Left renal cortex interstitium (tissue), 4 donors: ENCODE measurements at places on chromosomes 7 and 10. TPM values are rescaled to one million over a fixed set of nuclear protein-coding genes. Genes with fewer than 3 reads are reported as not detected.

WEE2 gene
- 0.54 TPM for polyA plus RNA-seq

UTF1 gene
- polyA plus RNA-seq = not detected

C7orf33 gene
- polyA plus RNA-seq = not detected

FAM20C gene
- 66.1 TPM for polyA plus RNA-seq

BEND7 gene
- polyA plus RNA-seq = 30.6 TPM

ZC3HAV1L gene
- 17.8 TPM for polyA plus RNA-seq

CDK6 gene
- 39.7 TPM for polyA plus RNA-seq

TMEM236 gene
- polyA plus RNA-seq = 0.19 TPM

STEAP1 gene
- 11.3 TPM for polyA plus RNA-seq

CDH23 gene
- polyA plus RNA-seq = 0.75 TPM

NACAD gene
- polyA plus RNA-seq = 12.3 TPM

OR9A2 gene
- not detected for polyA plus RNA-seq

UPK3B gene
- polyA plus RNA-seq = 2.5 TPM

ASZ1 gene
- not detected for polyA plus RNA-seq

IFIT1 gene
- polyA plus RNA-seq = 20.7 TPM

BMS1 gene
- 22.1 TPM for polyA plus RNA-seq

TNPO3 gene
- 42.7 TPM for polyA plus RNA-seq

PDE6C gene
- 0.59 TPM for polyA plus RNA-seq

DNA sequence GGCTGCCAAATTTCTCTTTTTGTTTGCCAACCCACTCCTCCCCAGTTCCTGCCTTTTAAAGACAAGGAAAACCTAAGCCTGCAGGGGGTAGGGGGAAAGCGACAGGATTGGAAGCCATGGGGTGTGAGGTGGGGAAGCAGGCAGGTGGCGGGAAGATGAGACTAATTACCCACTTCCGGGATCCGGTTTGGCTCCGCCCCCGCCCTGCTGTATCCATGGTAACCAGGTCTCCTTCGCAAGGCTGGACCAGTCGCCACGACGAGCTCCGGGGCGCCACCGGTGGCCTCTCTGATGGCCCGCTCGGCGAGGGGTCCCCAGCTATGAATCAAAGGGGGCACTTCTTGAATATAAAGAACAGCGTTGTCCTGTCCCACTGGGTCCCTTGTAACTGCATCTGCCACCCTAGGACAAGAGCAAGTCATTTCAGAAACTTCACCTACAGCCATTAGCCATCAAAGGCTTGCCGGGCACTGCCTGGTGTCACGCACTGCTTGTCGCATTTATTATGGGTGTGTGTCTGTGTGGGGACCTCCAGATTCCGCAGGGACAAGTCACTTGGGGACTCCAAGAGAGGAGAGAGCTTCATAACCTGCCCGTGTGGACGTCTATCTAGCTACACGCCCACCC is 55.4 kb upstream of the LMTK2 start:
- DNase-seq = no peak

- no peak for DNase-seq
Observed at GRCh38 chr10:117948493-117948892, 98.2 kb downstream of the RAB11FIP2 start.

DNA sequence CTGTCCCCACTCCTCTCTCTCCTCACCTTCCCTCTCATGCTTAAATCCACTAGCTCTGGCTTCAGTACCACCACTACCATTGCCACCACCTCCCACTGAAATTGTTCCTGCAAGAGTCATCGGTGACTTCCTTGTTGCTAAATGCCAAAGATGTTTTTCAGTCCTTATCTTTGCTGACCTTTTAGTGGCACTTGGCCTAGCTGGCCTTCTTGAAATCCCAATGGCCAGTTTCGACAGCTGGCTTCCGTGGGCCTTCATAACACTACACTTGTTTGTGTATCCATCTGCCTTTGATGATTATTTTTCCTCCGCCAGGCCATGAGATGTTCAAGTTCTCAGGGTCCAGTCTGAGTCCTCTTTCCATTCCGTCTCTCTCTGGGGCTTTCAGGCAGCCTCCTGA is 118.2 kb upstream of the NANOS1 start:
- no peak for DNase-seq

GRCh38 chr10:112565434-112566053 is 118.5 kb downstream of the VTI1A start:
- peak; percentile 64 for DNase-seq

DNA sequence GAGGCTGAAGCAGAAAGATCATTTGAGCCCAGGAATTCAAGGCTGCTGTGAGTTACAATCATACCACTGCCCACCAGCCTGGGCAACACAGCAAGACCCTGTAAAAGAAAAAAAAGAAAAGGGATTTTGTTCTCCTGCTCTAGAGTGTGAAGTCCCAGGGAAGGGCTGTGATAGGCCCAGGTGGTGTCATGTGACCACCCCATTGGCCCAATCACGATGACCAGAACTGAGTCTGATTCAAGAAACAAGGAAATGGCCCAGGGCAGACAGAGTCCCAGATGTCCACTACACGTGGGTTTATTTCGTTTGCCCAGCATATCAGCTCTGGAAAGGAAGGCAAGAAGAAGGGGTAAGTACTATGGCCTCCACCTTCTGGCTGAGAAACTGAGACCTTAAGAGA is 81.3 kb upstream of the CUX1 start:
- no peak for DNase-seq

GRCh38 chr7:28565980-28566379 is 153.7 kb downstream of the CREB5 start:
- DNase-seq = no peak

DNA sequence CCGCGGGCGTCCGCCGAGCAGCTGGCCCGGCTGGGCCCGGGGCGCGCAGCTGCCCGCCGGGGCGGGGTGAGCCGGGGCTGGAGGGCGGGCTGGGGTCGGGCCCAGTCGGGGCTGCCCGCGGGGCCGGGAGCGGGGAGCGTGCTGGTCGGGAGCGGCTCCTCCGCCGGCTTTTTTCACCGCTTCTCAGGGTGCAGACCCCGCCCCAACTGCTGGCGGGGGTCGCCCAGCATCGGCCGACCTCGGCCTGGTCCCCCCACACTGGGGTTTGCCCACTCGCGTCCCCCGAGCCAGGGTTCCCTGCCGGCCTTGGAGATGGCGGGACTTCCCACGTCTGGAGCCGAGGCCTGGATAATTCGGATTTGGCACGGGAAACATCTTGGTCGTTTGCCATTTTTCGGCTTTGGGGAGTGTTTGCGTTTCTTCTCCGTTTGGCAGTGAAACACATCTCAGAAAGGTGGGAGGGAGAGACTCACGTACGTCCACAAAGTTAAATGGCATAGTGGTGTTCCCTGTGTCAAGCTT is 432 bp downstream of the TMEM248 start:
- no peak for DNase-seq

- no peak for DNase-seq
Observed at GRCh38 chr7:151914051-151914450, 37.1 kb upstream of the PRKAG2 start.

DNA sequence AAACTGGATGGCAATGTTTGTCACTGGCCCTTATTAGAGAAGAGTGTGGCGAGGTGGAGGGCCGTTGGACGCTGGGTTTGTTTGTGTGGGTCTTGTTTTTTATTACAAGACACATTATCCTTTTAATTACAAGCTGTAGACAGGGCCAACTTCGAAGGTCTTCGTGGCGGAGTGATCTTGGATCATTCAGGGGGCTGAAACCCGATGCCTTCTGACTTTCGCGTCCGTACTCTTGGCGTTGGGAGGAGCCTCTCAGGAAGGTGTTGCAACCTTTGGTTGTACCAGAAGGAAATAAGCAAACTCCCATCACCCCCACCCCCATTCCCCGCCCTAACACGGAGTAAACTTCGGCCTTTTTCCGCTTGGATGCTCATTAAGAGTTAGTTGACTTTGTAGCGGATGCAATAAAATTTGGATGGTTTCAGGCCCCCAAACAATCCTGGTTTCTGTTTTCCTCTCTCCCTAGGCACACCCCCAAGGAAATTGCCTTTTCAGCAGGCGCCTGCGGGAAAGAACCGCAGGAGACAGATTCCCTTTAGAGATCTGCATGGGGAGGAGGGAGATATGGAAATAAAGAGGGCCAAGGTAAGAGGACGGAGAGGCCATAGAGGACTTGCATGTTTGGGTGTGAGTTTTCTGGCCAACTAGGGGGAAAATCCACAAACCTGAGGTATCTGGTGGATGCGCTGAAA is 294.5 kb upstream of the NFE2L3 start:
- DNase-seq = no peak

- no peak for DNase-seq
Observed at GRCh38 chr10:77545585-77545984, 92.0 kb downstream of the KCNMA1 start.

- peak; percentile 50 for DNase-seq
Observed at GRCh38 chr7:33286501-33286900, 157.1 kb downstream of the BBS9 start.

- no peak for DNase-seq
Observed at GRCh38 chr10:116722736-116723427, 19.5 kb downstream of the HSPA12A start.

- no peak for DNase-seq
Observed at GRCh38 chr10:58647376-58648112, 134.9 kb downstream of the BICC1 start.

DNA sequence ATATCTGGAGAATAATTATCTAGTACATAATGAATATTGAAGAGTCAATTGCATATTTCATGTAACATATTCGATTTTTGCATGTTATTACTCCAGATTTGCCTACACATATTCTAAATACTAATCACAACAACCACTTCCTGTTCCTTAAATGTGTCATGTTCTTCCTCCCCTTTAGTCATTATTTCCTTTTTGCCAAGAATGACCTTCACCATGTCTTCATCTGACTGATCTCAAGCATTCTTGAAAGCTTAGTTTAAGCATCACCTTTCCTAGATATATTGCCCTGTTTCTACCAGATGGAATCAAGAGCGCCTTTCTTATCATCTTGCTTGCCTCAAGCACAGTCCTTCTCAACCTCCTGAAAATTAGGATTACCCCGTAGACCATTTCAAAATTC is 23.5 kb upstream of the MEOX2 start:
- no peak for DNase-seq

- no peak for DNase-seq
Observed at GRCh38 chr10:110447886-110448285, 49.8 kb upstream of the DUSP5 start.

- DNase-seq = no peak
Observed at GRCh38 chr10:89053555-89053954, 63.0 kb downstream of the FAS start.

- no peak for DNase-seq
Observed at GRCh38 chr10:60480865-60481563, 91.3 kb upstream of the ANK3 start.

- no peak for DNase-seq
Observed at GRCh38 chr7:21198921-21199320, 229.0 kb upstream of the SP4 start.

GRCh38 chr7:30322271-30323005 is 38.0 kb downstream of the ZNRF2 start:
- no peak for DNase-seq

GRCh38 chr10:104479906-104480593 is 126.4 kb downstream of the CFAP58 start:
- DNase-seq = no peak

- no peak for DNase-seq
Observed at GRCh38 chr7:155555116-155555695, 8.8 kb upstream of the CNPY1 start.

GRCh38 chr10:93503075-93503474 is 6.7 kb downstream of the CEP55 start:
- no peak for DNase-seq

GRCh38 chr7:92631850-92632487 is 41.8 kb upstream of the FAM133B start:
- no peak for DNase-seq

GRCh38 chr7:39621261-39621660 is 2.1 kb upstream of the RALA start:
- no peak for DNase-seq

GRCh38 chr7:44811093-44811492 is 14.6 kb downstream of the PPIA start:
- DNase-seq = no peak

GRCh38 chr7:380711-381210 is 90.8 kb downstream of the FOXL3 start:
- DNase-seq = no peak

GRCh38 chr10:13950543-13950939 is 363.8 kb downstream of the PRPF18 start:
- no peak for DNase-seq

DNA sequence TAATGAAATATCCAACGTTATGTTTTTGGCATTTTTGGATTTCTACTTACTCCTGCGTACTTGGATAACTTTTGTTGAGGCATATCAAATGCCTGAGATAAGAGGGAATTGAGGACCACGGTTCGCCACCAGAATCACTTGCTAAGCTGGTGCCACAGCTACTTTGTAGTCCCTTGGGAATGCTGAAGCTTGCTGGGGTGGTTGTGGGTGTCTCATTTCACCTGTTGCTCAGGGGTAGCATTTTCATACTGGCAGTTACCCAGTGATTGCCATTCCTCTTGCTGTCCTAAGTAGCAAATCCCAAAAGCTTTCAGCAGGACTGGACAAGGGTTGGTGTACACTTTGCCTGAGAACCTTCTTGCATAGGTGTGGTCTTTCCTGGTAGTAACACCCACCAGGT is 75.2 kb downstream of the CREB5 start:
- DNase-seq = no peak

DNA sequence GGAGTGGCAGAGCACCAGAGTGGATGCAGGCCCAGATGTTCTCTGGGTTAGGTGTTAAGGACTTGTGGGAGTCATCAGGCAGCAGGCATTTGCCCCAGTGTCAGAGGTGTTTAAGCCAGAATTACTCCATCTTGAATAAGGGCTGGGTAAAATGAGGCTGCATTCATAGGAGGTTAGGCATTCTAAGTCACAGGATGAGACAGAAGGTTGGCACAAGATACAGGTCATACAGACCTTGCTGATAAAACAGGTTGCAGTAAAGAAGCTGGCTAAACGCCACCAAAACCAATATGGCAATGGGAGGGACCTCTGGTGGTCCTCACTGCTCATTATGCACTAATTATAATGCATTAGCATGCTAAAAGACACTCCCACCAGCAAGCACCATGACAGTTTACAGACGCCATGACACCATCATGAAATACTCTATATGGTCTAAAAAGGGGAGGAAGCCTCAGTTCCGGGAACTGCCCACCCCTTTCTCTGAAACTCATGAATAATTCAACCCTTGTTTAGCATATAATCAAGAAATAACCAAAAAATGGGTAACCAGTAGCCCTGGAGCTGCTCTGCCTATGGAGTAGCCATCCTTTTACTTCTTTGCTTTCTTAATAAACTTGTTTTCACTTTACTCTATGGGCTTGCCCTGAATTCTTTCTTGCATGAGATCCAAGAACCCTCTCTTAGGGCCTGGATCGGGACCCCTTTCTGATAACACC is 882 bp upstream of the LRRC61 start:
- no peak for DNase-seq

DNA sequence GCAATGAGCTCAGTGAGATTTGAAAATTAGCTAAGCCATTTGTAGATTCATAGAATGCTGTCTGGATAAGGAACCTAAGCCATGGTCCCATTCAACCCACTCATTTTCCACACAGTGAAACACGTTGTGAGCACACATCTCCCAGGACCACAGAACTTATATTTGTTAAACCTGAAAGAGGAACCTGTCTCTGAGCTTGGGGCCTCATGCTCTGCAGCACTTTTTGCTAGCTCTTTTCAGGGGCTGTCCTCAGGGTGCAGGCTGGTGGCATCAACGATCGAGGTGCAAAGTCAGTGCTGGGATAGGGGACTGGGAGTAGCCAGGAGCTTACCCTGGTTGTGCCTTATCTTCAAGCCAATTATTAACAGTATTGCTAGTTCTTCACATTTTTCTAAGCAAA is 11.9 kb downstream of the HECW1 start:
- DNase-seq = no peak

- DNase-seq = no peak
Observed at GRCh38 chr7:111459757-111460280, 102.5 kb downstream of the IMMP2L start.
